ENCODE measurements at places on chromosomes 1 and 21.

- no peak for DNase-seq
Observed at GRCh38 chr1:113191579-113192076, 118.6 kb downstream of the LRIG2 start.

- DNase-seq: peak; percentile 89
Observed at GRCh38 chr21:38985568-38986378, 180.0 kb downstream of the ETS2 start.

- DNase-seq: peak; percentile 91
Observed at GRCh38 chr1:21607549-21608529, 61.3 kb downstream of the RAP1GAP start.

GRCh38 chr1:149879556-149879955 is 19.8 kb upstream of the BOLA1 start:
- DNase-seq: no peak

GRCh38 chr1:45859221-45859620 is 55.8 kb downstream of the MAST2 start:
- DNase-seq: no peak

DNA sequence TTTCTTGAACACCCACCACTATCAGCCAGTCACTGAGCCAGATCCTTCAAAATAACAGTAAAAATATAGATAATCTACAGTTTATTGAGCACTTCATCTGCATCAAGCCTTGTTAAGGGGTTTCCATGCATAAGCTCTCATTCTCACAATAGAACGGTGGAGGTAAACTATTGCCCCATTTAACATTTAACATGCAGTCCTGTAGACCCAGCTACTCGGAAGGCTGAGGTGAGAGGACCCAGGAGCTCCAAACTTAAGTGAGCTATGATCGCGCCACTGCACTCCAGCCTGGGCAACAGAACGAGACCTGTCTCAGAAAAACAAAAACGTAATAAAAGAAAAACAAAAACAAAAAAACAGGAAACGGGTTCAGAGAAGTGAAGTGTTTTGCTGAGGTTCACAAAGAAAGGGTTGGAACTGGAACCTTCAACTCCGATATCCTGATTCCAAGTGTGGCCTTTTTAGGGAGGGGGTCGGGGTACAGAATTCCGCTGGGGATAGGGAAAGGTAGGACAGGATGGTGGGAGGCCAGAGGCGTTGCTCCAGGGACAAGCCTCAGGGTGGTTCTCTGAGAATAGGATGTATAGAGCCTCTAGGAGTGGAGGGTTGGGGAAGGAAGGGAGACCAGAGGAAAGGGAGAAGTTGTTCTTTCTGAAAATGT is 11.6 kb upstream of the SESN2 start:
- no peak for DNase-seq

DNA sequence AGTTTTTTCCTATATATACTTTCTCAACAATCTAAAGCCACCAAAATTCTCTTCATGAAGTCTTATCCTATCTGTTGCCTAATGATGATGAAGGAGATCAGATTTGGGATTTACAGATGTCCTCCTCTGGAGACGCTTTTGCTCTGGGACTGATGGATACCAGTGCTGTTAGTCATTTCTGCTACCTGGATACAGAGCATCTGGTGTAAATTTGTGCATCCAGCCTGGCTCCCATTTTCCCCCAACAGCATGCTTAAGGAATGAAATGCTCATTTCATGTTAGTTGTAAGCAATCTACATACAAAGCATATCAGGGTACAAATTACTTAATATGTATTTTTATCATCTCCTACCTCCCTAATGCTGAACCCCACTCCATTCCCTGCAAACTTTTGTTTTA is 57.7 kb downstream of the HNRNPR start:
- DNase-seq: no peak

DNA sequence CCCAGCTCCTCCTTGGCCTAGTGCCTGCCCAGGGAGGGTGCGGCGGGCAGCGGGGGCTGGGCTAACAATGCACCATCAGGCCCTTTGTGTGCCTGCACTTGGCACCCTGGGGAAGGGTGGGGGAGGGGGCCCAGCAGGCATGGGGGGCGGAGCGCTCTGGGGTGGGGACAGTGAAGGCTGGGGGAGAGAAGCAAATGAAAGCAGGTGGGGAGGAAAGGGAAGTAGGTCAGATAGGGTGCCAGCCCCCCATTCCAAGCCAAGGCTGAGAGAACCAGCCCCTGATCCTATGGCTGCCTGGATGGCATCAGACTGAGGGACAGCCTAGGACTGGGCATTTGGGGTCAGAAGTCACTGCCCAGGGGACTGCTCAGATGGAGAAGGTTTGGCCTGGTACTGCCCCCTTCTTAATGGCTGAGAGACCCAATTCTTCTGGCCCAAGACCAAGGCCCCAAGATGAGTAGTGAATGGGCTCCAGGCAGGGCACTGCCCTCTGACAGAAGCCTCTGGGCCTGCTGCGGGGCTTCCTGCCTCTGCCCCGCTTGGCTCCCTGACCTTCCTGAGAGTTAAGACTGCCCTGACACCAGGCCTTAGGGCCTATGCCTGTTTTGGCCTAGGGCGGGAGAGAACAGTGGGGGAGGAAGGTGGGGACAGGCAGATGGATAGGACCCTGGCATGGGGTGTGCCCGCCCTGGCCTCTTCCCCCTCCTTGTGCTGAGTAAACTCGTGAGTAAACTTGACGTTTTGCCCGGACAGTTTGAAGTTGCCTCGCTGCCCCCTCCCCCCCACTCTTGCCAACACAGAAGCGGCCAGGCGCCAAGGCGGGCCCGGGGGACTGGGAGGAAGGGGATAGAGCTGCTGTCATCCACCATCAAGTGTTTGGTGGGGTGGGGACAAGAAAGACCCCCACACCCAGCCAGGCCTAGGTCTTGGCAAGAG is 2.7 kb downstream of the ZBTB7B start:
- DNase-seq: no peak

DNA sequence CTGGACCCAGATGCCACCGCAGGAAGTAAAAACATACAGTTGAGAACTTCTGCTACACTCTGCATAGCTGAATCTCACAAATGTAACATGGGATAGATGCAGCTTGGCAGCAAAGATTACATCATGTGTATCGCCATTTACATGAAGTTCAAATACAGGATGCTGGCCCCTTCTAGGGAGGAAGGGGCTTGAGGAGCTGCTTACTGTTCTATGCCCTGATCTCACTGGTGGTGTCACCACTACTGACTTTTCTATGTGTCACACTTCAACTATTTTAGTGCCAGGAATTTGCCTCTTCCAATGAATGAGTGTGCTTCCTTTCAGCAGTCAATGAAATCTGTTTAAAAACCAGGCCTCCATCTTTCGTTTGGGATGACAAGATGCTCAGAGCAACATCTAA is 31.1 kb downstream of the MRAP start:
- DNase-seq: no peak

DNA sequence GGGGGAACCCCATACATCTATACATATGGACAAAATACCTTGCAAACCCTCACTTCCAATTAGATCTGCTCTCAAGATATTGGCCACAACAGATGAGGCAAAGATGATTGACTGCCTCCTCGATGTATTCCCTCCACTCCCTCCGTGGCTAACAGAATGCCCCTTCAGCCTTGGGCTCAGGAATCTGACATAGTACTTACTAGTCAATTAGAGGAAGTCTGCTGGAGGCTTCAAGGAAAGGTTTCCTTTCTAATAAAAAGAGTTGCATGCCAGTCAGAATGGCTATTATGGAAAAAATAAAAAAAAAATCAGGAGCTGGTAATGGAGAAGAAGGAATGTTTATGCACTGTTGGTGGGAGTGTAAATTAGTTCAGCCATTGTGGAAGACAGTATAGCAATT is 90.4 kb upstream of the VAV3 start:
- no peak for DNase-seq

GRCh38 chr1:192266645-192267044 is 50.1 kb upstream of the RGS21 start:
- DNase-seq: no peak

- peak; percentile 75 for DNase-seq
Observed at GRCh38 chr1:111399792-111400610, 27.5 kb downstream of the OVGP1 start.

- DNase-seq: no peak
Observed at GRCh38 chr1:232463225-232463624, 166.7 kb downstream of the SIPA1L2 start.

DNA sequence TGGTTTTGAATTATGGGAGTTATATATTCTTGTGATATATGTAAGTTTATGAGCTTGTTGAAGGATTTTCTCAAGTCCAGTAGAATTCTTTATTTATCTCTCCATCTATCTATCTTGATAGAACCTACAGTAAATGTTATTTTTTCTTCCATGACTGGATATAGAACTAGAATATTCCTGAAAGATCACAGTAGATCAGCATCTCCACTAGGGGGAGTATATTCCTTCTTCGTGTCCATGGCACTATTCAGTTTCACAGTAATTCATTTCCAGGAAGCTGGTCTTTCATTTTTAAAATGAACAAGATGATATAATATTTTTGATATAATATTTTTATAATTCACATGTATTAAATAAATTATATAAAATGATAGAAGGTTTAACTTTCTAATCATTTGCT is 18.8 kb downstream of the TMPRSS15 start:
- no peak for DNase-seq

DNA sequence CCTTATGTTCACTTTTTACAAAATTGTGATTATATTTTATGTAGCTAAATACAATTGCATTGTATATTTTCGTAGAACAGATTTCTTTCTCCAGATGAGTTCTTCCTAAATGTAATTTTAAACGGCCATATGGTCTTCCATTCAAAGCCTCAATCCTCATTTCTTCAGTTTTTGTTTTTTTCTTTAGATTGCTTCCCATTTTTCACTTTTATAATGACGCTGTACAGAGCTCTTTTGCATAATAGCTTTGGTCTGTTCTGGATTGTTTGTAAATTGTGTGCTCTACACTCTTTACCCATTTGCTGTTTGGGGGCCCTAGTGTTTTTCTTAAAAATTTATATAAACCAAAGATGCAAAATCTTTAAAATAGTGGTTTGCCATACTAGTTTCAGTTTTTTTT is 27.8 kb downstream of the AVPR1B start:
- DNase-seq: no peak

- DNase-seq: no peak
Observed at GRCh38 chr21:24896735-24897124, 710.6 kb downstream of the MRPL39 start.

DNA sequence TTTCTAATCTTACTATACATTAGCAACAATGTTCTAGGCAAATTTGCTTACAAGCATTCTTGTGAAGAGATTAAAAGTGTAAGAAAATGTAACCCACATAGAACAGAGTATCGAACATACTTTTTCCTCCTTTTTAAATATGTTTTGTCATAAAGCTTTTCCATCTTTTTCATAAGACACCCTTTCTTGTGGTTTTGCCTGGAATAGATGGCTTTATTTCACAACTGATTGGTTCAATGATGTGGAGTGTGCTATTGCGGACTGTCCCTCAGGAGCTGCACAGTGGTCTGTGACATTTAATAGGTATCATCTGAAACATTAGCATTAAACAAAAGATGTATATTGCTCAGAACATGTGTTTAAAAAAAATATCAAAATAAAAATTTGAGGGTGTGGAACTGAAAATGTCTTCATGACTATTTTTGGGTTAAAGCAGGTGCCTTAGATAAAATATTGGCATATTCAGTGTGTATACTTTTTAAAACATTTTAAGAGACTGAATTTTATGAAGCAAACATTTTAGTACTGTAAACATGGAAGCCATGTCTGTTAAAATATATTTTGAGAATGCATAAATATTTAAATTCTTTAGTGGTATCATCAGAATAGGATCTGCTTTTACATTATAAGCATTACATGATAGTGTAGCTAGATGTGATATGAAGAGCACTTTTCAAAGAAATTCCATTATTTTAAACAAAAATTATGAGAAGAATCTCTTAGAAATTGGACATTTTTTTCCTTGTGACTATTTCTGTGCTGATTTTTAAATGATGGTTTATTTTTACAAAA is 48.3 kb upstream of the C1orf146 start:
- peak; percentile 24 for DNase-seq

- DNase-seq: peak; percentile 60
Observed at GRCh38 chr1:8818325-8818775, 910 bp upstream of the RERE start.

DNA sequence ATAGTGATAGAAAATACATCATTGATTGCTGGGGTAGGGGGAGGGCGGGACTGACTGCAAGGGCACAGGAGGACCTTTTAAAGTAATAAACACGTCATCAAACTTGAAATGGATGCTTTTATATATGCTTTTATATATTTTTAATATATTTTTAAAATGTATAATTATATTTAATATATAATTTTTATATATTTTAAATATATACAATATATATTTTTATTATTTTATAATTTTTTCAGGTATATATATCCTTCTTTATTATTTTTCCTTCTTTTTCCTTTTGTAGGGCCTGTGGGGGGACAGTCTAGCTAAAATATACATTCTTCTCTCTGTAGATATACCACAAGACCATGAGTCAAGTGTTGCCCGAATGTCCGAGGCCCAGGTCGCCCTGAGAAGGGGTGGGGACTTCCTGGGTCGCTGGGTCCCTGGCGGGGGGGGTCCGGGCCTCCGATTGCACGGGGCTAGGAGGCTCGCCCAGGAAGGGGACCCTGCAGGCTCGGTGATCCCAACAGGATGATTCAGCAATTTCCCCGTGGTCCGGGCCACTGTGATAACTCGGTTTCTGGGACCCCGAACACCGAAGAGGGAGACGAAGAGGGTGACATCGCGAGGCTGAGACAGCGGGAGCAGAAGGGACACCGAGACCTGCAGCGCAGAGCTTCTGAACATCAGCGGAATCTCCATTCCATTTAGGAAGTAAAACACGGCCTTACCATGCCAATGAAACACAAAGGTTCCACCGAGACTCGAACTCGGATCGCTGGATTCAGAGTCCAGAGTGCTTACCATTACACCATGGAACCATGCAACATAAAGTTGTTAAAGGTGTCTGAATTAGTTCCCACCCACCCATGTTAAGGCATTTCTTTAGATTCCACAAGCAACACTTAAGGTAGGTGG is 112.5 kb upstream of the NBPF11 start:
- DNase-seq: peak; percentile 67

GRCh38 chr1:107933736-107934135 is 31.2 kb downstream of the VAV3 start:
- no peak for DNase-seq

GRCh38 chr1:212611000-212611948 is 2.7 kb downstream of the ATF3 start:
- no peak for DNase-seq
